Stomach (tissue), 19 donors: ENCODE measurements at places on chromosomes 3 and 15.

DNA sequence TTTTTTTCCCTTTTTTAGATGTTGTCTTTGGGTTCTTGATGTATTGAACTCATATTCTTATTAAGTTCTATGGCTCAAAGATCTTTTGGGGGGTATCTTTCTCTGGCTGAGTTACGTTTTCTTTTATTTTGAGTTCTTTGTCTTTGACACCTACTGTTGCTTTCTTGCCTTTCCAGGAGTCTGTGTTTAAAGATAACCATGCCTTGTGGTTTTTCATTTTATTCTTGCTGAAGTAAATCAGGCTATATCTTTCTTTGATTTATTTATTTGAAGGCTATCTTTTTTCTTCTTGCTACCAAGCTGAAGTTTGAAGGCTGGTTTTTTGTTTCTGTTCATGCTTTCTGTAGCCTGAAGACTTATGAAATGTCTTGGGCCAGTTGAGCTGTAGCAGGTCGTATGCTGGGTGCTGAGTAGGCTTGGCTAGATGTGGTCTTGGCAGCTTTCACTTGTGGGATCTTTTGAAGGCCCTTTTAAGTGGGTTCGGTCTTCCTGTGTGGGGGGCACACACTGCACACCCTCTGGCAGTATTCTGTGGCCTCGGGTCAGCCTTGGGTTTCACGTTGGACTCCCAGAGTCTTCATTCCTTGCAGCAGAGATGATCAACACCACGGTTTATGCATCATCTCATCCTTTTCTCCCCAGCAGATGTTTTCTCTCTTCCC lies 17.5 kb downstream of the SLCO3A1 start:
- no peak for DNase-seq

GRCh38 chr3:55440104-55440708 lies 46.9 kb downstream of the WNT5A start:
- no peak for DNase-seq

GRCh38 chr3:188627652-188628051 lies 473.7 kb downstream of the LPP start:
- no peak for DNase-seq

GRCh38 chr3:112315791-112316190 lies 17.2 kb upstream of the CD200 start:
- DNase-seq, result no peak

DNA sequence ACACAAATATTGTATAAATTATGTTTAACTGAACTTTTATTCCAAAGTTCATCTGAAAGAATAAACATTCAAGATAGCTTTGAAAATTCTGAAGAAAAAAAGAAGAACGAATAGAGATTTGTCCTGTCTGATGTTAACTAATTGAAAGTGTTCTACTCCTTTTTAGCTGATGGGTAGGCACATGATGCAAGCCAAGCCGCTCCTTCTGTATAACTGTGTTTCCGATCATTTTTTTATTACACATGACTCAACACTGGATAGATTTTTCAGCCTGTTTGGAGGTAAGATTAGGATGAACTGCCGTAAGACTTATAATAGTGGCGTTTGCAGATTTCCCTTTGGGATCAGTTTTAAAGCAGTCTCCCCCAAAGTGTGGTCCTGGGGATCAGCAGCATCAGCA lies 19.0 kb downstream of the NSUN3 start:
- DNase-seq, result no peak

- DNase-seq, result no peak
Observed at GRCh38 chr3:128404276-128405068, 62.2 kb downstream of the DNAJB8 start.

DNA sequence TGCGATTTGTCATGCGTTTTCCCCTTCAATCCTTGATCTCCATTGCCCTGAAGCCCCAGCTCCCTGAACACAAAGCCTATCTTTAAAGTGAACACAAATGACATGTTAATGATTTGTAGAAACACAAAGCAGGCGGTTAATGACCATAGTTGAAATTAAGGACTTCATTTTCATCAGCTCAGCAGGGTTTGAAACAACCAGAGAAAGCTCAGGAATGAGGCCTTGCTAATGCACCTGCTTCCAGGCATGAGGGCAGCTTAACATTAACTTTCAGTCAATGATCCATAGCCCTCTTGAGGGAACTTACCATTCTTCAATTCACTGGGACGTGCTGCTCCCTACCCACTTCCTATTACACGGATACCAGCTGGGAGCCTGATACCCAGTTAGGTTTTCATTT lies 427.2 kb upstream of the CBLB start:
- no peak for DNase-seq

DNA sequence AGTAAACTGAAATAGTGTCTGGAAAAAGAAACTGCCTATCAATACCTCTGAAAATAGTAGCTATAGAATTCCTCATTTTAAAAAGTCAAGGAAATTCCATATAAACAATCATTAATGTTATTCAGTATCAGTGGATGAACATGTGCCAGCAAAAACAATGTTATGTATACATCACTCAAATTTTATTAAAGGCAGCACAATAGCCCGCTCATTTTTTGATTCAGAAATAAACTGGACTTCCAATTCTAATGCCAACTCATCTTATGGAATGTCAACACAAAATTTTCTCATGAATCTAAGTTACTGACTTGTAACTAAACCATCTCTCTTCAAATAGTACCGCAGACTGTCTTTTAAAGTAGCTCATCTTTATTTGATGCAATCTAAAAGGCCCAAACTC lies 19.0 kb downstream of the THBS1 start:
- no peak for DNase-seq

GRCh38 chr3:116512281-116512680 lies 67.0 kb upstream of the LSAMP start:
- DNase-seq, result no peak

DNA sequence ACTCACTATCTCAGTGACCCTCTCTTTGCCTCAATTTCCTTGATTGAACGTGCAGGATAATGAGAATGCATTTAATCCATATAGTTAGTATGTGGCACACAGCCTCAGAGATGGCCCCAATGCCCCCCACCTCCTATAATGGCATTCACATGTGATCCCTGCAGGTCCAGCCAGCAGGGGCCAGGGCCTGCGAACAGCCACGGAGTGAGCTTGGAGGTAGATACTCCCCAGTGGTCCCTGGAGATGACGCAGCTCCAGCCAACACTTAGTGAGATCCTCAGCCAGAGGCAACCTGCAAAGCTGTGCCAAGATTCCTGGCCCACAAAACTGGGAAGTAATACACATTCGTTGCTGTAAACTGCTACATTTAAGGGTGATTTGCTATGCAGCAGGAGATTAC lies 184.9 kb upstream of the NSMCE3 start:
- DNase-seq, result no peak

- DNase-seq, result peak; percentile 69
Observed at GRCh38 chr15:88657326-88658069, 18.7 kb downstream of the ISG20 start.

- DNase-seq, result no peak
Observed at GRCh38 chr3:71684757-71685386, 40.3 kb downstream of the EIF4E3 start.

GRCh38 chr3:75180235-75180944 lies 483.7 kb upstream of the FRG2C start:
- no peak for DNase-seq

GRCh38 chr3:52527732-52528585 lies 5.7 kb downstream of the NT5DC2 start:
- no peak for DNase-seq

GRCh38 chr3:39501968-39502837 lies 34.7 kb downstream of the MOBP start:
- DNase-seq, result no peak

DNA sequence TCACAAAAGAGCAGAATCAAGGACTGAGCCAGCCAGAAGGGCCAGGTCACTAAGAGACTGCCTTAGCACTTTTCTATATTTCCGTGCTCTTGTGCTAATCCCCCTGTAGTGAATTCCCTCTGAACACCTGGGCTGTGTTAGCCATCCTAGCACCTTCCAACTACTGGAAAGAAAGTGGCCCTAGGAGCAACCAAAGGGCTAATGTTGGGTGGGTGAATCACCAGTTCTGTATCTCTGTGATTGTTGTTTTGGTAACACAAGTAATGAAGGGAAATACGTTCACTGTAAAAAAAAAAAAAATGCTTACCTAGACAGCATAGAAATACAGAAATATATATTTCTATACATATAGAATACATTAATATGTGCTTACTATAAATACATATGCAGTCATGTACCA lies 43.9 kb downstream of the PXYLP1 start:
- no peak for DNase-seq

GRCh38 chr15:93861413-93861812 lies 369.9 kb upstream of the MCTP2 start:
- no peak for DNase-seq

DNA sequence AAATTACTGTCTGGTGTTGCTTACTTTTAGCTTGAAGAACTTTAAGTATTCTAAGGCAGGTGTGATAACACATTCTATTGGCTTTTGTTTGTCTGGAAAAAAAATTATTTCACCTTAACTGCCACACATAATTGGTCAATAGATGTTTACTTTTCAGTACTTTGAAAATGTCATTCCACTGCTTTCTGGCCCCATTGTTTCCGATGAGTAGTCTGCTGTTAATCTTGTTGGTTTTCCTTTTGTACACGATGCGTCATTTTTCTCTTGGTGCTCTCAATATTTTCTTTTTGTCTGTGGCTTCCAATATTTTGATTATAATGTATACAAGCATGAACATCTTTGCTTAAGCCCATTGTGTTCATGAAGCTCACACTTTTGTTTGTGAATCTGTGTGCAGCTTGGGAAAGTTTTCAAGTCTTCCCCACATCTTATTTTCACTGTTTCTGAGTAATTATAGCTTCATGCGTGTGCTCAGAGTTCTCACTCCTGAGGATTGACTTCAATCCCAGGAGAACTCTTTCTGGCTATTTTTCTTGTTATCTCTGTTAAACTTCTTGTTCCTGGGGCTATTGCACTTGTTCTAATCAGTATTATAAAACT lies 664.7 kb downstream of the IGSF11 start:
- DNase-seq, result no peak

- peak; percentile 15 for DNase-seq
Observed at GRCh38 chr3:46716461-46717441, 918 bp downstream of the PRSS50 start.

GRCh38 chr3:54900838-54901591 lies 26.8 kb downstream of the LRTM1 start:
- no peak for DNase-seq

- DNase-seq, result peak; percentile 15
Observed at GRCh38 chr3:65833761-65834505, 204.8 kb downstream of the MAGI1 start.

DNA sequence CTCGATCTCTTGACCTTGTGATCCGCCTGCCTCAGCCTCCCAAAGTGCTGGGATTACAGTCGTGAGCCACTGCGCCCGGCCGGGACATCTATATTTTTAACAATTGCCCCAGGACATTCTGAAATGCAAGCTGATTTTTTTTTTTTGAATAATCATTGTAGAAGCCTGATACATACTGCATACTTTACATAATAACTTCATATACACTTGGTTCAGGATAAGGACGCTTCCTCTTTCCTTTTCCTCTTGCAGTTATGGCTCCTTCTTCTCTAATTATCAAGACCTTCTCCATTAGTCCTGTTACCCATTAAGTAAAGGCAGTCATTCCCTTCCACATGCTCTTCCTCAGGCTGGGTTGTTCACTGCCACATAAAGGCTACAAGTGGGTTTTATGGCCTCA lies 58.3 kb downstream of the SLCO3A1 start:
- DNase-seq, result no peak

DNA sequence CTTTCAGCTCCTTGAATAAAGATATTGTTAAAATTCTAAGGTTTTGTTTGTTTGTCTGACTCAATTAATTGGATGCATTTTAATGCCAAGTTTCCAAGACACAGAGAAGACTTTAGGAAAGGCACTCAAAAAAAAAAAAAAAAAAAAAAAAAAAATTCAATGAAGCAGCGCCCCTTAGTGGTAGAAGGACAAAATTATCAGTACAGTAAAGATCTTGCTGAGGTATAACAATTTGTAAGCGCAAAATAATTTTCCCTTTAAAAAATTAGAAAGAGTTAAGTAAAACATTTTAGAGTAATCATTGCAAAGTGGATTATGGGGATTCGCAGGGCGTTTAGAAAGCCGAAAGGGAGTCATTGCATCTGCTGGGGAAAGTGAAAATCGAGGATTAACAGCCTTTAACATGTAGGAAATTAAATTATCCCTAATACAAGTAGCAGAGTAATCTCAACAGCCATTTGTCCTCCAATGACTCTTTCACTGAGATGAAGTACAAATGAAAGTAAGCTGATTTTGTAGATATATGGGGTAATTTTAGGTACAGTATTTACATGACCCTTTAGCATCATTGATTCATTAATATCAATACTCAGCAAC lies 5.8 kb upstream of the DIS3L start:
- DNase-seq, result no peak

DNA sequence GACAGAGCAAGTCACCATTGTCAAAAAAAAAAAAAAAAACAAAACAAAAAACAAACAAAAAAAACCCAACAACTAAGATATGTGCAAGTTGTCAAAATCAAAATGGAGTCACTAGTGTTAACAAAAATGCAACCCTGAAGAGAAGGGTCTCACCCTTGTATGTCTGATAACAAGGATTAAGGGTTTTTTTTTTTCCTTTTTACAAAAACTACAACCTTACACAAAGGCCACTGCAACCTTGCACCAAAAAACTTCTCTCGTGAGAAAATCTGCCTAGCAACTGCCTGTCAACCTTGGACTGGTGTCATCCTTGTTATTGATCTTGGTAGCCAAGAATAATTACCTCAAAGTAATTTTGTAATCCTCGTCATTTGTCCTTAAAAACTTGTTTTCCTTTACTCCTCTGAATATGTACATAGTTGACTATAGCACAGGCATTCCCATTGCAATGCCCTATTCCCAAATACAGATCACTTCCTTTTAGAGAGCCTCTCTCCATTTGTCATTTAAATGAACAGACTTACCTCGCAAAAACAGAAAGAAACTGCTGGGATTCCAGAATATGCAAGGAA lies 24.0 kb downstream of the TFRC start:
- no peak for DNase-seq

DNA sequence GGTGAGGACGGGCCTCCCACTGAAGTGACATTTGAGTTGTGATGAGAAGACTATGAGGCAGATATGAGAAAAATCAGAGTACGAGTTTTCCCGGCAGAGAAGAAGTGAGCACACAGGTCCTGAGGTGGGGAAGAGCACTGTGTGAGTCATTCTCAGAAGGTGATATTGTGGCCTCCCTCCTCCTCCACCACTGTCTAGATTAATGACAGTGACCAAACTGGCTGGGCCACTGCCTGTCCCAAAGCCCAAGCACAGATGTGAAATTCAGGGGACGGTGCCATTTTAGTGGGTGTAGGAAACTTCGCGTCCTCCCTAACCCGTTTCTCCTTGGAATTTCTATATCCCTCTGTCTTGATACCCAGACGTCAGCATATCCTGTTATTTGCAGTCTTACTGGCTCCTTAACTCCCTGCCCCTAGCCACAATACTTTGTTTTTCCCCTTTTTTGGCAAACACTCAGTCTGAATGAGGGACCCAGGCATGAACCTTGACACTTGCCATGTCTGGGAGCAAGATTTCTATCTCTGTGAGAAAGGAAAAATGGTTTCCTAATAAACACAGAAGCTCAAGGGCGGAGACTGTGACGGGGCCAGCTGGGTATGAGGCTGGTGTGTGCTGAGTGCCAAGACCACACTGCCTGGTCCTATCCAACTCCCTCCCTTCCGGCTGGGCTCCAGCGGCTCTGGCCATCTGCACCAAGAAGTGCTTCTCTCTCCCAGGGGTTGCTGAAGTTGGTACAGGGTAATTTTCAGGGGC lies 15.2 kb downstream of the PRICKLE2 start:
- peak; percentile 74 for DNase-seq

- DNase-seq, result peak; percentile 94
Observed at GRCh38 chr3:184371570-184372018, 6.4 kb downstream of the THPO start.
